ENCODE measurements at places on chromosomes 4 and X.

DNA sequence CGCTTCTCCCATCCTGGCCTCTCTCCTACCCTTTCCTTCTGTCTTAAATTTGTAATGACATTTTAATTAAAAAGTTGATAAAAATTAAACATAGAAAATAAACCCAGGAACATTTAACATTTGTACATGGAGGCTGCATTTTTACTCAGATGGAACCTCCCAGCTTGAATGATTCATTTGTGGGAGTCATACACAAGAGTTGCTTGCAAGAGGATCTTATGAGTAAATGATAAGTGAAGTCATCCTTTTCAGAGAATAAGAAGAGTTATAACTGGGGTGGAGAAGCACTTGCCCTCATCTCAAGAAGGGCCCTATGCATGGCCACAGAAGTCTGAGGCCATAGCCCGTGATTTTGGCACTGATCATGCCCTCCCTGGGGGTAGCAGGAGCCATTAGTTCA is 482.9 kb upstream of the BOD1L1 start:
- DNase-seq, result no peak
- H3K27me3 ChIP-seq, result no peaks in the 10 kb centered on the region
- no peak overlapping the region for H3K27ac ChIP-seq
- no peaks in the 10 kb centered on the region for H3K4me1 ChIP-seq
- H3K36me3 ChIP-seq, result no peaks in the 10 kb centered on the region

GRCh38 chr4:179441596-179441995 is 1999.4 kb upstream of the AGA start:
- no peak overlapping the region for H3K4me3 ChIP-seq
- no peak for DNase-seq
- H3K4me1 ChIP-seq, result no peaks in the 10 kb centered on the region
- H3K27ac ChIP-seq, result no peak overlapping the region

DNA sequence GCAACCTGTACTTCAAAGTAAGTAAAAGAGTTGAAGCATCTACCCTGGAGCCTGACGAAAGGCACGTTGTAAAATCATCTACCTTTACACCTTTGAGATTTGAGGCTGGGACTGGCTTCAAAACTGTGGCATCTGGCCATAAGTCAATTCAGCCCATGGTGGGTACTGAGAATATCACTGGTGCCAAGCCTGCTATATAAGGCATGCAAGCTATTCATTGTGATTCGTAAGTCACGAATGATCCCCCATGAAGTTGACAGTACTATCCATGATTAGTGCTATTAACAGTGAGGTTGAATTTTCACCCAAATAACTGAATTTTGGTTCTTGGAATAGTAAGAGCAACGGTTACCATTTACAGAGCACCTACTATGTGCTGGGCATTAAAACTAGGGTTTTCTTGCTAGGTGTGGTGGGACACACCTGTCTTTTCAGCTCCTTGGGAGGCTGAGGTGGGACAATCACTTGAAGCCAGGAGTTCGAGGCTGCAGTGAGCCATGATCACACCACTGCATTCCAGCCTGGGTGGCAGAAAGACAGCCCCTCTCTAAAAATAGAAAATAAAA is 39.8 kb downstream of the IRF2 start:
- no peak for DNase-seq
- H3K27ac ChIP-seq, result peak overlapping the region; percentile 74
- H3K4me1 ChIP-seq, result peaks cover 70% of the 10 kb centered on the region
- no peaks in the 10 kb centered on the region for H3K27me3 ChIP-seq
- H3K36me3 ChIP-seq, result peaks cover 3% of the 10 kb centered on the region
- H3K4me3 ChIP-seq, result no peak overlapping the region

GRCh38 chr4:188434643-188435042 is 295.4 kb downstream of the TRIML1 start:
- H3K27ac ChIP-seq, result no peak overlapping the region
- no peak overlapping the region for H3K4me3 ChIP-seq
- H3K4me1 ChIP-seq, result no peaks in the 10 kb centered on the region
- H3K36me3 ChIP-seq, result no peaks in the 10 kb centered on the region
- no peaks in the 10 kb centered on the region for H3K27me3 ChIP-seq

Measured in central memory CD8-positive, alpha-beta T cell (primary cell).